ENCODE measurements at places on chromosomes 13 and 19.

GRCh38 chr19:30049846-30050667, 108.0 kb downstream of the URI1 start:
- H3K4me3 ChIP-seq: no peak overlapping the region
- H3K27me3 ChIP-seq: no peaks in the 10 kb centered on the region
- H3K4me1 ChIP-seq: no peaks in the 10 kb centered on the region

DNA sequence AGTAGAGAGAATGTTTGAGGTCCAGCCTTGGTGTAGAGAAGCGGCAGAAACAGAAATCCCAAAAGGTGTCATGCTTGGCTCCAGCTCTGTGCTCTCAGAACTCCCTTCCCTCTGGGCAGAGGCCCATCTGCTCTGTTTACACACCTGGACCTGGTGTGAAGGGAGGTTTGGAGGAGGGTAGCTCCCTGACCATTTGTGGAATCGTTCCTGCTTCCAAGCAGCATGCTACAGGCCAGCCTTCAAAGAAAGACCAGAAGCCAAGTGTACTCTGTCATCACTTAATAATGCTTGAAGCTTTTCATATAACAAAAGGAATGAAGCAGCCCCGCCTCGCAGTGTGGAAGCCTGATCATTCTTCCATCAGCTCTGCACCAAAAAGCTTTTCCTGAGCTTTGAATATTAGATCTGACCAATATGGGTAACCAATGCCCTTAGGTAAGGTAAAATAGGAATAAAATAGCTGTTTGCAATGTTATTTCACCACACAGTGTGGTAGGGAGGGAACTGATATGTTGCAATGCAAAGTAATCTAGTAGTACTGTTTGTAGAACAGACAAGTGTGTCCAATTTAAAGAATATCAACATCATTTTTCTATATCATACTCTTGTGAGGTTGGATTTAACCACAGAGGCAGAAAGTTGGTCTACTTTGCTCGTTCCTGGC, 63.3 kb downstream of the ZIC5 start:
- H3K27me3 ChIP-seq: no peaks in the 10 kb centered on the region
- H3K4me3 ChIP-seq: no peak overlapping the region
- H3K36me3 ChIP-seq: no peaks in the 10 kb centered on the region
- DNase-seq: no peak
- H3K4me1 ChIP-seq: no peaks in the 10 kb centered on the region

DNA sequence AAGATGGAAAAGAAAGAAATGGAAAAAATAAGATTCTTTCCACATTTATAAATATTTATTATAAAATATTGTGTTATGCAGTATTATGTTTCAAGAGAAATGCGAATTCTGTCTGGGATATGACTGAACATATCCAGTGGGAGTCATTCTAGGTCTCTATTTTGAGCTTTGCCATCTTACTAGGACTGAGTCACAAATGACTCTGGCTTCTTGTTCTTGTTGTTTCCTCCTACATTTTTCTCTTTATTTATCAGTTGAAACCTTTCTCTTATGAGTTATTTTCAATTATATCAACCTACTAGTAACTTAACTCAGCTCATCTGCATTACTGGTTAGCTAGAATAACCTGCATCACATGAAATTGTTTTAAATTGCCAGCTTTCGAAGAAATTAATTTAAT, 1247.3 kb downstream of the SLITRK1 start:
- no peak overlapping the region for H3K27ac ChIP-seq
- H3K4me3 ChIP-seq: no peak overlapping the region
- no peaks in the 10 kb centered on the region for H3K27me3 ChIP-seq
- DNase-seq: no peak
- H3K4me1 ChIP-seq: no peaks in the 10 kb centered on the region
- H3K36me3 ChIP-seq: no peaks in the 10 kb centered on the region

DNA sequence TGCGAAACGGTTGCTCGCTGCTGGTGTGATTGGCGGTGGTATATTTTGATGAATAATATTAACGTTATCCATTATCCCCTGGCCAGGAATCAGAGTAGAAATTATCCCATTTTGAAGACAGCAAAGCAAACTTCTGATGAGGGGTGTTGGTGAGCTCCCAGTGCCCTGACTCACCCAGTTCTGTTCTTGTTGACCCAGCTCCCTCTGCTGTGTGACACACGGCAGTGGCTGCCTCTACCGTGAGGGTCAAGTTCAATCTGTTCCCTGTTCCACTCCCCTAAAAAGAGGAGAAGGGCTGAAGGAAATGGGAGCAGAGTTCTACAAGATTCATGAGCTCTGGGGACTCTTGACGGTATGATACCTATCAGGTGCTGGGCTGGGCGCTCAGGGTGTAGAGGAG, 2.0 kb downstream of the CAMSAP3 start:
- no peaks in the 10 kb centered on the region for H3K36me3 ChIP-seq
- DNase-seq: no peak
- peaks cover 7% of the 10 kb centered on the region for H3K27me3 ChIP-seq
- H3K4me1 ChIP-seq: peaks cover 21% of the 10 kb centered on the region

- no peak overlapping the region for H3K4me3 ChIP-seq
- H3K27ac ChIP-seq: no peak overlapping the region
- H3K4me1 ChIP-seq: peaks cover 12% of the 10 kb centered on the region
- no peaks in the 10 kb centered on the region for H3K27me3 ChIP-seq
- DNase-seq: no peak
- no peaks in the 10 kb centered on the region for H3K36me3 ChIP-seq
Measured at GRCh38 chr19:372306-372890, 27.8 kb upstream of the MIER2 start.
